ENCODE measurements at places on chromosomes 11 and 22.

- H3K36me3 ChIP-seq: peaks cover 86% of the 10 kb centered on the region
- peak; percentile 55 for DNase-seq
- H3K4me3 ChIP-seq: no peak overlapping the region
- no peaks in the 10 kb centered on the region for H3K27me3 ChIP-seq
- H3K4me1 ChIP-seq: peaks cover 37% of the 10 kb centered on the region
- H3K27ac ChIP-seq: peak overlapping the region; percentile 47
These were observed 39.7 kb downstream of the USP35 start for GRCh38 chr11:78228467-78228866.

GRCh38 chr11:13120691-13121090, 111.6 kb downstream of the RASSF10 start:
- H3K36me3 ChIP-seq: no peaks in the 10 kb centered on the region
- no peak overlapping the region for H3K27ac ChIP-seq
- no peak for DNase-seq
- H3K27me3 ChIP-seq: peaks cover 5% of the 10 kb centered on the region
- no peaks in the 10 kb centered on the region for H3K4me1 ChIP-seq
- H3K4me3 ChIP-seq: no peak overlapping the region

- no peaks in the 10 kb centered on the region for H3K27me3 ChIP-seq
- H3K27ac ChIP-seq: no peak overlapping the region
- DNase-seq: peak; percentile 82
- H3K4me1 ChIP-seq: peaks cover 14% of the 10 kb centered on the region
- no peaks in the 10 kb centered on the region for H3K36me3 ChIP-seq
These were observed 3.7 kb upstream of the DPF2 start for GRCh38 chr11:65329944-65330403.

DNA sequence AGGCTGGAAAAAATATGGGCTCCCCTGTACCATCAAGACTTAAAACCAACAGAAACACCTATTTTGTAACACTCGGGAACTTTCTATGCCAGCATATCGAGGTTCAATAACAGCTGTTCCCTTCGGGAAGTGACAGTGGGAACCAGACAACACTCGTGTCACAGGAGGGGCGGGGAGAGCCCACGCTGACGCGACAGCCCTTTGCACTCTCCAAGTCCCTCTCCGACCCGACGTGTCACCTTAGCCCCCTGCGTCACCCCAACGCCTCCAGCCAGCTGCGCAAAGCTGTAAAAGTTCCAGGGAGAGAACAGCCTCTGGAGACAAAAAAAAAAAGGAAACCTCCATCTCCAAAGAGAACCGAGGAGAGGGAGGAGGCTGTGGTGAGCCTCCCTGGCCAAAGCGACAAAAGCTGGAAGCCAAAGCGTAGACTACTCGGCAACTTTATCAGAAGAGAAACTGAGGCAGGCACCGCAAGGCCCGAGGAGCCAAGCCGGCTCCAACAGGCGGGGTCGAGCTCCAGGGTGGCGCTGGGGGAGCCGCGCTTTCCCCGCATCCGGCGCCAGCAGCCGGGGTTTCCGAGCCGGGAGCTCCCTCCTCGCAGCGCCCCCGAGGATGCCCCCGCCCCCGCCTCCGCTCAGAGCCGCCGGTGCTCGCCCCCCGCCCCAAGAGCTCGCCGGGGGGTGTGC, 751 bp downstream of the ARFGAP3 start:
- peaks cover 28% of the 10 kb centered on the region for H3K4me1 ChIP-seq
- peaks cover 12% of the 10 kb centered on the region for H3K36me3 ChIP-seq
- H3K4me3 ChIP-seq: peak overlapping the region; percentile 99
- peak; percentile 76 for DNase-seq

GRCh38 chr22:24140357-24140756, 40.9 kb upstream of the SUSD2 start:
- no peak for DNase-seq
- no peaks in the 10 kb centered on the region for H3K27me3 ChIP-seq
- H3K4me3 ChIP-seq: no peak overlapping the region
- H3K4me1 ChIP-seq: no peaks in the 10 kb centered on the region
- peaks cover 82% of the 10 kb centered on the region for H3K36me3 ChIP-seq
- H3K27ac ChIP-seq: no peak overlapping the region

- DNase-seq: no peak
- H3K36me3 ChIP-seq: peaks cover 66% of the 10 kb centered on the region
- no peak overlapping the region for H3K4me3 ChIP-seq
- H3K27ac ChIP-seq: no peak overlapping the region
These were observed 2.3 kb downstream of the THAP7 start for GRCh38 chr22:20999350-21000206.

- H3K27me3 ChIP-seq: peaks cover 3% of the 10 kb centered on the region
- H3K4me1 ChIP-seq: no peaks in the 10 kb centered on the region
- DNase-seq: no peak
- no peak overlapping the region for H3K27ac ChIP-seq
These were observed 927.0 kb downstream of the BRD1 start for GRCh38 chr22:48900626-48901025.

- H3K27me3 ChIP-seq: no peaks in the 10 kb centered on the region
- H3K4me3 ChIP-seq: no peak overlapping the region
- H3K4me1 ChIP-seq: no peaks in the 10 kb centered on the region
These were observed 16.1 kb downstream of the ACO2 start for GRCh38 chr22:41485033-41485432.

- H3K4me3 ChIP-seq: no peak overlapping the region
- H3K27me3 ChIP-seq: no peaks in the 10 kb centered on the region
- H3K4me1 ChIP-seq: no peaks in the 10 kb centered on the region
- H3K36me3 ChIP-seq: no peaks in the 10 kb centered on the region
These were observed 14.8 kb downstream of the VPS37C start for GRCh38 chr11:61146416-61146815.

GRCh38 chr11:69086152-69087132, 37.7 kb downstream of the TPCN2 start:
- H3K4me1 ChIP-seq: no peaks in the 10 kb centered on the region
- H3K27me3 ChIP-seq: no peaks in the 10 kb centered on the region
- no peak overlapping the region for H3K4me3 ChIP-seq
- DNase-seq: no peak
- no peak overlapping the region for H3K27ac ChIP-seq

DNA sequence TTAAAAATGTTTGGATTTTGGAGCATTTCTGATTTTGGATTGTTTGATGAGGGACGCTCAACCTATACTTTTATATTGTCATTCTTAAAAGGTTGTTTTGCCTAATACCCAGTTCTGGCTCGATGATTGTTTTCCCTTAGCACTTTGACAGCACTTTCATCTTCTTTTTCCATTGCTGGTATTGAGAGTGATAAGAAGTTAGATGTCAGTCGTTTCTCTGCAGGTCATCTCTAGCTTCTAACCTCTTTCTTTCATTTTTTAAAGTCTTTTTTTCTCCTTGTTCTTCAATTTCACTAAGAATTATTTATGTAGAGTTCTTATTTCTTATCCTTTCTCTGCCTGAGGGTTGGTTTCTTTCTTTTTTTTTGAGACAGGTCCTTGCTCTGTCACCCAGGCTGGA, 18.8 kb downstream of the PPP6R3 start:
- no peaks in the 10 kb centered on the region for H3K27me3 ChIP-seq
- no peak overlapping the region for H3K4me3 ChIP-seq
- H3K4me1 ChIP-seq: no peaks in the 10 kb centered on the region

GRCh38 chr11:47257517-47258316, at the start of gene NR1H3:
NR1H3 (plus strand) TSS chr11:47257996; CDS start chr11:47259217, 1,221 bp downstream.
- no peak within 1 kb of the TSS for H3K4me3 ChIP-seq
- DNase-seq: no peak
- no peaks in the 10 kb centered on the region for H3K4me1 ChIP-seq
- H3K36me3 ChIP-seq: no peaks in the 10 kb centered on the region
- no peaks in the 10 kb centered on the region for H3K27me3 ChIP-seq

GRCh38 chr11:129959687-129960086, 42.9 kb downstream of the PRDM10 start:
- no peaks in the 10 kb centered on the region for H3K4me1 ChIP-seq
- peaks cover 15% of the 10 kb centered on the region for H3K36me3 ChIP-seq
- no peak overlapping the region for H3K4me3 ChIP-seq

DNA sequence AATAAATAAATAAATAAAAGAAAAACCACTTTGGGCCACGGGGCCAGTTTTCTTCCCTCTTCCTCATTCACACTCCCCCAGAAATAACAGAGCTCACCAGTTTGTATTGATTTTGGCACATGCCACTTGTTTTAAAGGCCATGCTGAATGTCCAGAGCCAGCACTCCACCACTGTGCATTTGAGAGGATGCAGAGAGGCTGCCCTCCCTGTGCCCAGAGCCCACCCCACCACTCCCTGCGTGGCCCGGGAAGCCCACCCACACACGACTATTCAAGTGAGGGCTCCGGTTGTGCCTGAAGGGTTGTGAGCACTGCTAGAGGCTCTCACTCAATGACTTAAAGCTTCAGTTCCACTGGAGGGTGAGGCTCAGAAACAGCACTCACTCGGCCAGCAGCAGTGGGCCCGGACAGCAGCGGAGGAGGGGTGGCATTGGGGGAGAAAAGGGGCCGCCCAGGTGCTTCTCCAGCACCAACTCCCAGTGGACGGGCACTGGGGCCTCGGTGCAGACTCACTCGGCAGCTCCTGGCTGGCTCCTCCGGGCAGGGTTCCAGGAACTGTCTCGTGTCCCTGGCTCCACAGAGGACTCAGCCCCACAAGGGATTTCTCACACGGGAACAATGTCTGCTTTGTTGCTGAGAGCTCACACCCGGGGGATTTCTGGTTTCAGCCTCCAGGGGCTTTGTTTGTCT, 112.7 kb downstream of the SHANK2 start:
- no peak overlapping the region for H3K4me3 ChIP-seq
- H3K36me3 ChIP-seq: no peaks in the 10 kb centered on the region
- H3K27ac ChIP-seq: no peak overlapping the region

- H3K4me1 ChIP-seq: peaks cover 6% of the 10 kb centered on the region
- no peak overlapping the region for H3K27ac ChIP-seq
- no peaks in the 10 kb centered on the region for H3K27me3 ChIP-seq
- no peaks in the 10 kb centered on the region for H3K36me3 ChIP-seq
These were observed 55.9 kb downstream of the RTN4R start for GRCh38 chr22:20211997-20212753.

DNA sequence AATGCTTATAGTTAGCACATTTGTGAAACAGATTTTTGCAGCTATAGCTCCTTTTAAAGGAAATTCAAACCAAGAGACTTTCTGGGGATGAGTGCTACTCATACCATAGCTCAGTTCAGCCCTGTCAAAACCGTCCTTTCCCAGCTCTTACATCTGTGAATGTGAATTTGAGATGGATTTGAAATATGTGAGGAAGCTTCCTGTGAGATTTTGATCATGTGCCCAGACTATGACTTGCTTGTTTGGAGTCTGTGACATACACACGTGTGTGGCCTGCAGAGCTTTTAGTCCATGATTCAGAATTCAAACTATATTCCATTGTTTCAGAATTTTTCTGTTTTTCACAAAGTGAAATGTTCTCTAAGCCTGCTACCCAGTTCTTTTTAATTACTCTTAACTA, 4.4 kb upstream of the MMP1 start:
- no peaks in the 10 kb centered on the region for H3K27me3 ChIP-seq
- no peak overlapping the region for H3K4me3 ChIP-seq
- no peak overlapping the region for H3K27ac ChIP-seq
- DNase-seq: no peak
- H3K4me1 ChIP-seq: no peaks in the 10 kb centered on the region

GRCh38 chr11:130449996-130450769, 1.7 kb downstream of the ADAMTS15 start:
- no peak overlapping the region for H3K27ac ChIP-seq
- no peak for DNase-seq
- H3K4me1 ChIP-seq: no peaks in the 10 kb centered on the region
- H3K36me3 ChIP-seq: no peaks in the 10 kb centered on the region

DNA sequence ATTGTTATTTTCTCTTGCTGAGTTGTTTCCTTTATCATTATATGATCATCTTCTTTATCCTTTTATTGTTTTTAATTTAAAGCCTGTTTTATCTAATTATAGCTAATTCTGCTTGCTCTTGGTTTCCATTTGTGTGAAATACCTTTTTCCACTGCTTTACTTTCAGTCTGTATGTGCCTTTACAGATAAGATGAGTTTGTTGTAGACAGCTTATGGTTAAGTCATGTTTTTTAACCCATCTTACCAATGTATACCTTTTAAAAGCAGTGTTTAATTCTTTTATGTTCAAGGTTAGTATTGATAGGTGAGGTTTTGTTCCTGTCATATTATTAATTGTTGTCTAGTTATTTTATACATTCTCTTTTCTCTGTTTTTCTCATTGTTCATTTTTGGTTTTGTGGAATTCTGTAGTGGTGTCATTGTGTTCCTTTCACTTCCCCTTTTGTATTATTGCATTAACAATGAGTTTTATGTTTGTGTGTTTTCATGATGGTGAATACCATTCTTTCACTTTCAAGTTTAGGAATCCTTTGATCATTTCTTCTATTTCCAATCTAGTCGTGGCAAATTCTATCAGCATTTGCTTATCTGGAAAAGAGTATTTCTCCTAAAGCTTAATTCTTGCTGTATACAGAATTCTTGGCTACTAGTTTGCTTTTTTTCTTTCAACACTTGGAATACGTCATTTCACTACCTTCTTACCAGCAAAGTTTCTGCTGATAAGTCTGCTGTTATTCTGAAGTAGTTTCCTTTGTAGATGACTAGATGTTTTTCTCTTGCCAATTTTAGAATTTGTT, 21.8 kb downstream of the OR5AN1 start:
- H3K27ac ChIP-seq: no peak overlapping the region
- no peaks in the 10 kb centered on the region for H3K36me3 ChIP-seq
- no peak overlapping the region for H3K4me3 ChIP-seq
- H3K4me1 ChIP-seq: no peaks in the 10 kb centered on the region
- no peak for DNase-seq
- H3K27me3 ChIP-seq: no peaks in the 10 kb centered on the region

GRCh38 chr11:94574193-94574961, 7.2 kb downstream of the PIWIL4 start:
- no peaks in the 10 kb centered on the region for H3K4me1 ChIP-seq
- no peaks in the 10 kb centered on the region for H3K36me3 ChIP-seq
- no peaks in the 10 kb centered on the region for H3K27me3 ChIP-seq
- no peak overlapping the region for H3K4me3 ChIP-seq
- H3K27ac ChIP-seq: no peak overlapping the region

GRCh38 chr11:134278356-134278755, 2.2 kb downstream of the GLB1L3 start:
- H3K4me1 ChIP-seq: peaks cover 26% of the 10 kb centered on the region
- peak; percentile 1 for DNase-seq
- H3K36me3 ChIP-seq: no peaks in the 10 kb centered on the region
- no peak overlapping the region for H3K4me3 ChIP-seq
- H3K27ac ChIP-seq: no peak overlapping the region
- no peaks in the 10 kb centered on the region for H3K27me3 ChIP-seq

DNA sequence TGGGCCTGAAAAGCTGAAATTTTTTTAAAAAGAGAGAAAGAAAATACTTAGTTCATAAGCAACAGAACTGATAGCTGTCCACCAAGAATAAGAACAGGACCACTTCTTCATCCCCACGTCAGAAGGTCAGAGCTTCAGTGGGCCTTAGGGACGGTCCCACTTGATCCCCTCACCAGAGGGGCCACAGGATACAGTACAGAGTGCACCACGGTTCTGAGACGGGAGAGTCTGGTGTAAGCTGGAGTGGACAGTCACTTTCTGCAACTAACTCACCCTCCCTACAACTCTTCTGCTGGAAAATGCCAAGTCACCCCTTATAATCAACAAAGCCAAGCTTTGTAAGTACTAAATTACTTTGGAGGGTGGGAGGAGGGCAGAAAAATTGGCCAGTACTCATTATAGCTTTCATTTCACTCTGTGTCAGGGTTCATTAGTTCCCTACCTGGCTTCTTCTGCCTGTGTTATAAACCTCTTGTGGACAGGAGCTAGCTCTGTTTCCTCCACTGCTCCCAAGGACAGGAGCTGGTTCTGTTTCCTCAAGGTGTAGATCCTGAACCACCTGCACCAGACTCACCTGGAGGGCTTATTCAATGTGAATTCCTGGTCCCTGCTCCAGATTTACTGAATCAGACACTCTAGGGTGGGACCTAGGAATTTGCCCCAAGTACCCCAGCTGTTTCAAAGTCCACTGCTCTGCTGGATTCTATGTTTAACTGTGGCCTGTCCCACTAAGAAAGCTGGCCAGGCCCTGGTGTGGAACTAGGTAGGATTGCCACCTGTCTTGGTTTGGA, 39.6 kb downstream of the SCGB1A1 start:
- DNase-seq: no peak
- H3K4me3 ChIP-seq: no peak overlapping the region
- H3K4me1 ChIP-seq: no peaks in the 10 kb centered on the region
- H3K36me3 ChIP-seq: no peaks in the 10 kb centered on the region
- no peak overlapping the region for H3K27ac ChIP-seq

All from DND-41 (cell line).